ENCODE measurements at places on chromosomes 13 and 19.
A peak's percentile ranks its signal among the peaks of the same experiment; 100 is the strongest.

DNA sequence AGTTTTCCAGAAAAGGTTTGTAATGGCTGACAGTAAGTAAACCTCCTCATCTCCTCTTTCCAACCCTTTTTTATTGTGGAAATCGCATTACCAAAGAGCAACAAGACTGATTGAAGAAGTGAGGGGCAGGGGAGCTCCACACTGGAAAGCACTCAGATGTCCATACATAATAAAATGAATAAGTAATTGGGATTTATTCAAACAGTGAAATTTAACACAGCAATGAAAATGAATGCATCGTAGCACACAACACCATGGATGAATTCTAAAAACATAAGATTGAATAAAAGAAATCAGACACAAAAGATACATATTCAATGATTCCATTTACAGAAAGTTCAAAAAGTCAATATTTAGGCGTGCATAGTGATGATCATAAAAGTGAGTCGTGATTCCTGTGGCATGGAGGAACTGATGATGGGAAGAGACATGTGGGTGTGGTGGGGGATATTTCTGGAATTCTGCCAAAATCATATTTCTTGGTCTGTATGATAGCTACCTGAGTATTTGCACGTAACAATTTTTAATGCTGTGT is 18.8 kb downstream of the FAM216B start:
- no peak for DNase-seq

GRCh38 chr19:38917921-38918491 is 6.0 kb upstream of the CCER2 start:
- no peak for DNase-seq

GRCh38 chr13:43278127-43278526 is 254.7 kb downstream of the DNAJC15 start:
- DNase-seq: no peak

GRCh38 chr13:86882835-86883234 is 788.3 kb upstream of the SLITRK5 start:
- DNase-seq: no peak

DNA sequence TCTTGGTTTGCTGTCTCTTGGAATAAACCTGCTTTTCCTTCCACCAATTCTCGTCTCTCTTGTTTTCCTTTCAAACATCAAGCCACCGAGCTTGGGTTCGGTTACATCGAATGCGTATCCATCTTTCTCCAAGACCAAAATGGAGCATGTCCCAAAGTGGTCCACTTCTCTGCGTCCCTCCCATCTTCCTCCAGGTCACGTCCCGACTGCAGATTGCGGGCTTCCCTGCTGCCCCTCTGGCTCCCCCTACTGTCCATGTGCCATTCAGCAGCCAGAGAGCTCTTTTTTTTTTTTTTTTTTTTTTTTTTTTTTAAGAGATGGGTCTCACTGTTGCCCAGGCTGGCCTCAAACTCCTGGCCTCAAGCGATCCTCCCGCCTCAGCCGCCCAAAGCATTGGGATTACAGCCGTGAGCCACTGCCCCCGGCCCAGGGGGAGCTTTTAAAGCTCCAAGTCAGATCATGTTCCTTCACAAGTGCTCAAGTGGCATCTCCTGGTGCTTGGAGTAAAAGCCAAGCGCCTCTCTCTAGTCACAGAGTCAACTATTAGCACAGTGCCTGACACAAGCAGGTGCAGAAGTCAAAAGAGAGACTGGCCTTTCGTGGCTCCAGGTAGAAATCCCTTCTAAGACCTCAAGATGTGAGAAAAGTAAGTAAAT is 10.0 kb downstream of the COL5A3 start:
- peak; percentile 84 for DNase-seq

DNA sequence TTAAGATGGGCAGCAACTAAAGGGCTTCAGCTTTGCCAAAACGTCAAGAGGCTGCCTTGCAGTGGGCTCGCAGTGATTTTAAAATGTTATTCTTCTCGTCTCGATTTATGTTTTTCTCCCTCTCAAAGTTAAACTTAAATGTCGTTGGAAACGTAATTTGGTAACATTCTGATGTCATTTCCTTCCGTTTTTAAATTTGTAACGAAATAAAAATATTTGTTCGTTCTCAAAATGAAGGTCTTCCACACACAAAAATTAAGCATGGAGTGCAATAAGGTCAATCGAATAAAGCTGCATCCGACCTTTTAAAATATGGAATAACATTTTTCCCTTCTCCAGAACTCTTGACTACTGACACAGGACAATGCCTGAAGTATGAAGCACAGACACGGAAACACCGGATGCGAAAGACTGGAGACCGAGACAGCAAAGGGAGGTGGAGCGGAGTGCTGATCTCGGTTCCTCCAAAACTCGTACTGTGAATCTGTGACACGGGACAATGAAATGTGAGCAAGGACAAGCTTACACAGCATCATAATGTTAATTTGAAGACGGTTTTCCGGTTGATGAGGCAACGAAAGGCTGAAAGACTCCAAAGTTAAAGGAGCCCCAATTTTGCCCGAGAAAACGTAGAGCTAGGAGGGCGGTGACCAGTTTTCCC is 850 bp downstream of the MTMR6 start:
- DNase-seq: no peak
